ENCODE measurements at places on chromosomes 4 and X. TPM values are rescaled to one million over a fixed set of nuclear protein-coding genes. Genes with fewer than 3 reads are reported as not detected.
A peak's percentile ranks its signal among the peaks of the same experiment; 100 is the strongest.

Gene MCF2
- total RNA-seq: 0.29 TPM

Gene AMER1
- 2.5 TPM for total RNA-seq

Gene PWWP3B
- total RNA-seq: not detected

Gene CITED1
- not detected for total RNA-seq

Gene PROM1
- total RNA-seq: not detected

Gene FANCB
- total RNA-seq: 3.8 TPM

DNA sequence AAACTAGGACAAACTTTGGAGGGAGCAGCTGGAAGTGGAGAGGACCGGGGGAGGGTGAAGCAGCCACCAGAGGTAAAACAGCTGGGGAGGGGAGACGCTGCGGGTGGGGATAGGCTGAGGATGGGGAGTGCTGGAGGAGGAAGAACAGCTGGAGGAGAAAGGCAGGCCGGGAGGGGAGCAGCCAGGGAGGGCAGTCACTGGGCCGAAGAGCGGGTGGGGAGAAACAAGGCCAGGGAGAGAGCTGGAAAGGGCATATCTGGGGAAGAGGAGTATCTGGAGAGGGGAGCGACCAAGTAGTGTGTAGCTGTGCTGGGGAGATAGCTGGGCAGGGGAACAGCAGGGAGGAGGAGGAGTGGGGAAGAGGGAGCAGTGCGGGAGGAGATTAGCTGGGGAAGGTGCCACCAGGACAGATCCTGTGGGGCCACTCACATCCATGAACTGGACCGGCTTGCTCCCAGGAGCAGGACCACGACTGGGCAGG is 2.7 kb downstream of the SLC38A5 start:
- DNase-seq: peak; percentile 66
- H3K4me1 ChIP-seq: peaks cover 24% of the 10 kb centered on the region
- H3K27ac ChIP-seq: peak overlapping the region; percentile 58
- no peaks in the 10 kb centered on the region for H3K27me3 ChIP-seq
- H3K36me3 ChIP-seq: no peaks in the 10 kb centered on the region

- no peaks in the 10 kb centered on the region for H3K27me3 ChIP-seq
- no peaks in the 10 kb centered on the region for H3K36me3 ChIP-seq
- H3K4me1 ChIP-seq: no peaks in the 10 kb centered on the region
- no peak overlapping the region for H3K27ac ChIP-seq
- no peak overlapping the region for H3K4me3 ChIP-seq
- no peak for DNase-seq
Observed at GRCh38 chr4:120886191-120886590, 36.3 kb downstream of the PRDM5 start.

DNA sequence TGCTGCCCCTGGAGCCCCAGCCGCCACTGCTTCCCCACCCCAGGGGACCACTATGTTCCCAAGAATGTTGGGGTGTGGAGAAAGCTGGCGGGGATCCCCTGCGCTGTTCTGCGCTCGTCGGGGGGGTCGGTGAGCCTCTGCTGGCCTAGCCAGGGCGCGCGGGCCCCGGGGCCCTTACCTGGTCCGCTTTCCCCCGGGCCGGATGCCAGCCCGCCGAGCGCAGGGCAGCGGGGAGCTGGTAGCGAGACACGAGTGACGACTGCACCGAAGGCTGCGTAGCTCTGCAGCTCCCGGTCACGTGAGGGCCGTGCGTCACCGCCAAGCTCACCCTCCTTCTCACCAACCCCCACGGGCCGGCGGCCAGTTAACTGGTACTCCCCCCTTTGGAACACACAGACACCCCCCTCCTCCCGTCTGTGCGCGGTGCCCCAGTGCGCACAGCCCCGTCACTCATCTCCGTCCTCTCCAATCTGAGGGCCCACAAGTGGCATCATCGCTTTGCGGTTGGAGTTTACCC is at the start of gene BEX1:
BEX1 (minus strand) TSS at position 254 of the 517 bp plus-strand sequence. CDS start 897 bp downstream, outside the sequence.
- no peaks in the 10 kb centered on the region for H3K4me1 ChIP-seq
- peak within 1 kb of the TSS; percentile 68 for H3K4me3 ChIP-seq
- H3K27me3 ChIP-seq: no peaks in the 10 kb centered on the region
- no peak for DNase-seq

- peaks cover 5% of the 10 kb centered on the region for H3K4me1 ChIP-seq
- DNase-seq: no peak
- H3K27me3 ChIP-seq: peaks cover 10% of the 10 kb centered on the region
- H3K36me3 ChIP-seq: no peaks in the 10 kb centered on the region
Observed at GRCh38 chr4:186149872-186150271, 41.5 kb upstream of the CYP4V2 start.

DNA sequence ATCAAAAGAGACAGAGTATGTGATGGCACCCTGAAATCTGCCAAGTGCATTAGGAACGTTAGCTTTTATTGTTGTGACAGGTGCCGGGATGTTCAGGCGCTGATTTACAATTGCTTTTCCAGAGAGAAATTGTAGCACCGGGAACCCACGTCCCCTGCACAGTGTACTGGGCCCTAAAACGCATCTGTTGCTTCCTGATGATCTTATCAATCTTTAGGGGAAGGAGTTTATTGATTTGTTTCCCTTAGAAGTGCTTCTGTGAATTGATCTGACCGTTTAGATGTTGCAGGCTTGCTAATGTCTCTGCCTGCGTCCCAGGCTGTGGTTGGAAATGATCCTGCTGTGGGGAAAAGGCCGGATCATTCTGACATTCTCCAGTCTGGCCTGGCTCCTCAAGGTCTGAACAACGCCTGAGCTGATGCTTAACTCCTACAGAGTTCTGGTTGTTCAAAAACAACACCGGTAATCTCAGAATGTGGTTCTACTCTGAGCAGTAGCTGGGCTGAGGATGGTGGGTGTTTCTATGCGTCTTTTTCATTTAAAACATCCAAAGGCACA is 16.9 kb downstream of the PHOX2B start:
- no peak overlapping the region for H3K4me3 ChIP-seq
- no peak for DNase-seq
- no peak overlapping the region for H3K27ac ChIP-seq
- H3K27me3 ChIP-seq: no peaks in the 10 kb centered on the region

DNA sequence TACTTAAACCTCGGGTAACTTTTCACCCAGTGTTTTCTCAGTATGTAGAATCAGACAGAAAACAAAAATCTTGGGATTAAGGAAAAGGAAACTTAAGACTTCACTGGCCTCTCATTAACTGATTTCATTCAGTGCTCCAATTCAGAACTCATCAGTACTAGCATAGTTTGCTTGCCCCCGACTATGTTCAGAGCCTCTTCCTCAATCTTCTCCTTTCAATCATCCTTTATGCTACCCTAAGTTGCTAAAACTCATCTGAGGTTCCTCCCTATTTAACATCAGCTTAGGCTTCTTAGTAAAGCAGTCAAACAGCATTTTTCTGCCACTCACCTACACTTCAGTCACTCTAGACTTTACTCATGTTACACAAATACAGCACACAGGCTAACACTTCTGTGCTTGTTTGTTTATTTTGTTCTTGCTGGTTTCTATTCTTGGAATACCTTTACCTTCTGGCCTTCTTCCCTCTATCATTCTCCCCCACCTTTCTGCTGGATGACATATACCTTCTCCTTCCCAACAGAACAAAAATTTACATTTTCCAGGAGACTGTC is 163.0 kb upstream of the TLL1 start:
- H3K36me3 ChIP-seq: no peaks in the 10 kb centered on the region
- H3K27me3 ChIP-seq: no peaks in the 10 kb centered on the region
- H3K4me3 ChIP-seq: no peak overlapping the region

- no peaks in the 10 kb centered on the region for H3K27me3 ChIP-seq
- DNase-seq: no peak
- H3K4me3 ChIP-seq: no peak overlapping the region
- peaks cover 6% of the 10 kb centered on the region for H3K4me1 ChIP-seq
Observed at GRCh38 chr4:2882341-2882740, 38.7 kb downstream of the ADD1 start.

- H3K27me3 ChIP-seq: no peaks in the 10 kb centered on the region
- no peak overlapping the region for H3K4me3 ChIP-seq
- no peak overlapping the region for H3K27ac ChIP-seq
- no peak for DNase-seq
- no peaks in the 10 kb centered on the region for H3K4me1 ChIP-seq
- no peaks in the 10 kb centered on the region for H3K36me3 ChIP-seq
Observed at GRCh38 chrX:42686706-42687105, 91.3 kb downstream of the PPP1R2C start.

GRCh38 chr4:188262464-188262863 is 123.2 kb downstream of the TRIML1 start:
- peaks cover 12% of the 10 kb centered on the region for H3K4me1 ChIP-seq
- no peaks in the 10 kb centered on the region for H3K36me3 ChIP-seq
- DNase-seq: peak; percentile 78
- H3K27ac ChIP-seq: peak overlapping the region; percentile 35

- peaks cover 6% of the 10 kb centered on the region for H3K27me3 ChIP-seq
- H3K4me3 ChIP-seq: no peak overlapping the region
- H3K36me3 ChIP-seq: no peaks in the 10 kb centered on the region
- no peak overlapping the region for H3K27ac ChIP-seq
- no peaks in the 10 kb centered on the region for H3K4me1 ChIP-seq
Observed at GRCh38 chr4:4406455-4407298, 19.8 kb downstream of the NSG1 start.

DNA sequence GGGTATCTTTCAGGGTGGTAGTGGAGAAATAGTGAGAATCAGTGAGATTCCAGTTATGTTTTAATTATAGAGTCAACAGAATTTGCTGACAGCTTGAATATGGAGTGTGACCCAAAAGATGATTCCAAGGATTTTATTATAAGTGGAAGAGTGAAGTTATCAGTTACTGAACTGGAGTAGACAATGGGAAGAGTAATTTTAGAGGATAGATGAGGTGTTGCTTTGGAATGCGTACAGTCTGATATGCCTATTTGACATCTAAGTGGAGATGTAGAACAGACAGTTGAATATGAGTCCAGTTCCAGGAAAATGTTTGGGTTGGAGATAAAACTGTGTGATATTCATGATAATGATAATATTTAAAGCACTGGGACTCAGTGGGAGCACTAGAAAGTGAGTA is 174.2 kb downstream of the MAPK10 start:
- no peaks in the 10 kb centered on the region for H3K27me3 ChIP-seq
- peaks cover 4% of the 10 kb centered on the region for H3K4me1 ChIP-seq
- no peak for DNase-seq
- H3K4me3 ChIP-seq: no peak overlapping the region
- H3K36me3 ChIP-seq: no peaks in the 10 kb centered on the region

DNA sequence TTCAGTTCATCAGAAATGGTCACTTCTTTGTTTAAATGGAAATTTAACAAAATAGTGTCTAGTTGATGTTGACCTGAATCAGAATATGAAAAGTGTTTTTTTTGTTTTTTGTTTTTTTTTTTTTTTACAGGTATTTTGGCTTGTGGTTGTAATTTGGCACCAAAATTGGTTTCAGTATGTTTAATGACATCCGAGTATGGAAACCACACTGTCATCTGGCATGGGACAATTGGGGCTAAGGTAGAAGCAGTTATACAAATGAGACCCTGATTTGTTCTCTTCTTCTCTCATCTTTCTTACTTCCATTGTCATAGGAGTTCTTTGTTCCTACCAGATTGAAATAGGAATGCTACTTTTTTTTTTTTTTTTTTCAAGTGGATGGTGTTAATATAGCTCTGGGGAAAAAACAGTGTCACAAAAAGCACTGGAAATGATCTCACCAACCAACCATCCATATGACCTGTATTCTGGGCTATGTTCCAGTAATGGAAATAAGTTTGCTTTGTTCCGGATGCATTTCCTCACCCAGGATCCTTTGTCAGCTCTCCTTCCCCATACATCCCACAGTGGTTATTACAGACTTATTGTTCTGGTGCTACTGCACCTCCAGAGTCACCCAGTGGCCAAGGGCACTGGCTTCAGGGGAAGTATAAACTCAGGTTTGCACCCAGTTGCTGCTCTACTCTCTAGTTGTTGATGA is 95.8 kb downstream of the ATXN3L start:
- H3K4me1 ChIP-seq: peaks cover 9% of the 10 kb centered on the region
- peak overlapping the region; percentile 43 for H3K27ac ChIP-seq
- DNase-seq: peak; percentile 51
- H3K4me3 ChIP-seq: no peak overlapping the region
- H3K36me3 ChIP-seq: no peaks in the 10 kb centered on the region

DNA sequence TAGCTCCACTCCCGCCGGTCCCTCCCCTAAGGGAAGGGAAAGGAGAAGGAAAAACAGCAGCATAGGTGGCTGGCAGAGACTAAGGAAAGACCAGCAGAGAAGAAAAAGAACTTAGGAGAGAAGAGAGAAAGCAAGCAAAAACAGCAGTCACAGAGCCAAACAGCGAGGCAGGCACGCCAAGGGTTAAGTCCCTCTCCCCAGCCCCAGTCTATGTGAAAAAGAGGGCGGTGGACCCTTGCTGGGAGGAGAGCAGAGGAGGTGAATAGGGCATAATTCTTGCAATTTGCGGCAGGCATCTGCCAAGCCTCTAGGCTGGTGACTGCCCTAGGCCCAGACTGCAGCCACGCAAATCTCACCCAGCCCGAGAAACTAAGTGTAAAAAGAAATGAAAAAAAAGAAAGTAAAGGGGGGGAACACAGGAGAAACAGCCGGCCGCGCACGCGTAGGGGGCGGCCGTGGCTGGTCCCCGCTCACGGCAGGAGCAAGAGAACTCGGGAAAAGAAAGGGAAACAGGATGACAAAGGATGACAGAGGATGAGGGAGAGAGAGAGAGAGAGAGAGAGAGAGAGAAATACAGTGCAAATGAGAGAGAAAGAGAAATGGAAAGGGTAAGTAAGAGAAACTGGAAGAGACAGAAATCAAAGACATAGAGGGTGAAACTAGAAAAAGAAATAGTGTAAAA is 48.6 kb downstream of the MAGEA9 start:
- peak overlapping the region; percentile 57 for H3K4me3 ChIP-seq
- peak overlapping the region; percentile 75 for H3K27ac ChIP-seq
- H3K4me1 ChIP-seq: no peaks in the 10 kb centered on the region
- H3K36me3 ChIP-seq: no peaks in the 10 kb centered on the region
- H3K27me3 ChIP-seq: no peaks in the 10 kb centered on the region

DNA sequence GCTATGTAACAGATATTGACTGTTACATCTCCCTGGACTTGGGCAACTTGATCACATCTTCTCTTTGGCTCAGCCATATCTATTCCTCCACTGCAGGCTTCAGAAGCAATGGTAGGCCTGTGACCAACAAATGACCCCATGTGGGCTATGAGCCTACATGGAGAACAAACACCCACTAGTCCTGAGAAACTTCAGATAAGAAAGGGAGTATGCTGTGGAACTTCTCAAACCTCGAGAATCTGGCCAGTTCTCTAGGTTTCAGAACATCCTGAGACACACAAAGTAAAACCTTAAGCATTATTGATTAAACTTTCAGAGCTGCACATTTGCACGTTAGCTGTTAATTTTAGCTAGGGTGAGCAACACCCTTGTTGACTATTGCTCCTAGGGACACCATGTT is 16.3 kb downstream of the RBMX2 start:
- no peaks in the 10 kb centered on the region for H3K4me1 ChIP-seq
- H3K27ac ChIP-seq: no peak overlapping the region
- H3K36me3 ChIP-seq: peaks cover under 1% of the 10 kb centered on the region
- DNase-seq: no peak
- H3K27me3 ChIP-seq: peaks cover 3% of the 10 kb centered on the region

GRCh38 chr4:126318376-126318775 is 1003.6 kb downstream of the FAT4 start:
- H3K27ac ChIP-seq: no peak overlapping the region
- H3K4me3 ChIP-seq: no peak overlapping the region
- no peaks in the 10 kb centered on the region for H3K4me1 ChIP-seq
- DNase-seq: no peak
- H3K27me3 ChIP-seq: no peaks in the 10 kb centered on the region

Data from osteoblast (primary cell).